Daoy (cell line): ENCODE measurements at places on chromosomes 7 and 10.

DNA sequence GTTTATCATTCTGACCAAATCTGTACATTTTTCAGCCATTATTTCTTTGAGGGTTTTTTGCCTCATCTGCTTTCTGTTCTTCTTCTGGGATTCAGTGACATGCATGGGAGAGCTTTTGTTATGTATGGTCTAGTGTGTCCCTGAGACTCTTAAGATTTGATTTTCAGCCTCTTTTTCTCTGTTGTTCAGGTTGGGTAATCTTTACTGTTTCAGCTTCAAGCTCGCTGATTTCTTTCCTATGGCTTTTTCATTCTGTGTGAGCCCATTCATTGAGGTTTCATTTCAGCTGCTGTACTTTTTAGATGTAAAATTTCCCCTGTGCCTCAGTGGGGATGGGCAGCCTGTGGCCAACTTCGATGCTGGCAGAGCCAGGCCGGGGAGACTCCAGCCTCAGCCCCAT, 38.1 kb downstream of the FOXK1 start:
- no peak for DNase-seq

GRCh38 chr7:124033095-124033806, 384 bp upstream of the TMEM229A start:
- DNase-seq, result peak; percentile 44

GRCh38 chr7:128911423-128912031, 1.0 kb upstream of the KCP start:
- DNase-seq, result no peak

GRCh38 chr7:106793015-106793975, 71.8 kb upstream of the PIK3CG start:
- peak; percentile 47 for DNase-seq

DNA sequence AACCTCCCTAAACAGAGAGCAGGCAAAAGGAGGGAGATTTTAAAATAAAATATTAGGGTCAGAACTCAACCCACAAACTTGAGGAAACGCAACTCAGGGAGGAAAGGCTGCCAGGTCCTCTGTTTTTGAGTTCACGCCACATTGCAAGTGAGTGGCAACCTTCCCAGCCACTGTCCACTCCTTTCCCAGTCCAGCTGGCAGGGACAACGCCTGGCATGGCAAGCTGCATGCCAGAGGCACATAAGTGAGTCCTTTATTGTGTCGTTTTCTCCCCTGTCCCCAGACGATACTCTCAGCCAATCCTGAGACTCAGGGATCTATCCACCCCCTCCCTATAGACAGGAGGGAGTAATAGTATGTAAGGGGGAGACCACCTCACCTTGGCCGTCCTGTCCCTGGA, 22.4 kb downstream of the FBXW4 start:
- no peak for DNase-seq

GRCh38 chr10:69315100-69315542, 36.8 kb downstream of the HK1 start:
- no peak for DNase-seq

- no peak for DNase-seq
These were observed 2.1 kb downstream of the NANOS1 start for GRCh38 chr10:119031496-119032059.

GRCh38 chr7:124338861-124339260, 306.0 kb upstream of the TMEM229A start:
- DNase-seq, result no peak

- DNase-seq, result peak; percentile 60
These were observed 672 bp downstream of the LFNG start for GRCh38 chr7:2520131-2520760.

DNA sequence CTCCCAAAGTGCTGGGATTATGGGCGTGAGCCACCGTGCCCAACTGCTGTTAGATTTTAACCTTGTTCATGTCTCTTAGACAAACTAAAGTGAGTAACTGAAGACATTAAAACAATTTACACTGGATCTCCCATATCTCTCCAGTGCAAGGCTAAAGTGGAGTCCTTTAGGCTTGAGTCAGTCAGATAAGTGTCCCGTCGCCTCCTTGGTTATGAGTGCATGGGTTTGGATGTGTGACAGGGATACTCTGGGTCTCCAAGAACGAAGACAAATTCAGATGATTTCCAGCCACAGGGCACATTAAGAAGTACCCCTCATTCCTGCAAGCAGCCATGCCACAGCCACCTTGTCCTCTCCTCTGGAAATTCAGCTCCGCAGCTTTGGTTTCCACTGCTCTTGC, 66.1 kb upstream of the PDZD8 start:
- peak; percentile 53 for DNase-seq

- peak; percentile 15 for DNase-seq
These were observed 4.0 kb downstream of the GFRA1 start for GRCh38 chr10:116268976-116269375.

GRCh38 chr7:28626624-28627262, 214.4 kb downstream of the CREB5 start:
- DNase-seq, result peak; percentile 49

DNA sequence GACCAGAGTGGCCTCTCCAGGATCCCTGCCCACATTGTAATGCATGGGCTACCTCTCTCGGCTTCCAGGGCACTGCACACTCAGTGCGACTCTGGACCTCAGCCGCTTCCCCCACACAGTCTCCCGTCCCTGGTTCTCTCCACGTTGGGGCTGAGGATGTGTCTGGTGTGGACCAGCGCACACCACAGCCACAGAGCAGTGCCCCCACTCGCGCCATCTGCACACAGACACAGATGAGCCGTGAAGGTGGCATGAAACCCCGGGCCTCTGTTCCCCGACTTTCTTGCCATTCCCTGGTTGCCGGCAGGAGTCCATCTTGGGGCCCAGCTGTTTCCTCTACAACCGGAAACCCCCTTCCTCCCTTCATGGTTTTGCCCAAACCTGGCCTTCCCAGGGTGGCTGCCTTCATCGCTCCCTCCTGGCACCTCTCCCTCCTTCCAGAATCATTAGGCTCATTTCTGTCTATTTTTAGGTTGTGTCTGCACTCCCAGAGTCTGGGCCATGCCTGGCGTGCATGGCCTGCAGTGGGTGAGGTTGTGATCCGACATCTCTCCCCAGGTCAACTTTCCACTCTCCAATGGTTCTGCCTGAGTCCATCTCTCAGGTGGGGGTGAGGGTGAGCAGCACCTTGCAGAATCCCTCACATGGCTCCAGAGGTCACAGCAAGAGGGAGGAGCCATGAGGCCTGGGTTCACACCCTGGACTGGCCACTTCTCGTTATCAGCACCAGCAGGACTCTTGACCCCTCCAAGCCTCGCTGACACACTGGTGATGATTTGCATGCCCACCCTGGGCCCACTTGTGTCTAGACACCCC, 10.1 kb downstream of the RASGEF1A start:
- DNase-seq, result no peak

DNA sequence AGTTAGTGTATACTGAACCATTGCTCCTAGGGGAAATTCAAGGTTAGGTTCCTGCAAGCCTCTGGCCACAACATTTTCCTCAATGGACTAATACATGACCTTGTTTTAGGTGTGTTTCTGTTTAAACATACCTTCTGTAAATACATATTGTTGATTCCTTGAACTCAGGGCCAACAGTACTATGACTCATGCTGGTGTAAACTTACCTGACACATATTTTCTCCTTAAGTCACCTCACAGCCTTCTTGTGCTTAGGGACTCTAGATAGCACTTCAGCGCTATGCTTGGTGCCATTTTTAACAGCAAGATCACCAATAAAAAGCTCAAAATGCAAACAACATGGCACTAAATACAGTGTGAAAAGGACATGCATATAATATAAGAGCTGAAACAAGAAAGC, 176.4 kb downstream of the TAX1BP1 start:
- no peak for DNase-seq

DNA sequence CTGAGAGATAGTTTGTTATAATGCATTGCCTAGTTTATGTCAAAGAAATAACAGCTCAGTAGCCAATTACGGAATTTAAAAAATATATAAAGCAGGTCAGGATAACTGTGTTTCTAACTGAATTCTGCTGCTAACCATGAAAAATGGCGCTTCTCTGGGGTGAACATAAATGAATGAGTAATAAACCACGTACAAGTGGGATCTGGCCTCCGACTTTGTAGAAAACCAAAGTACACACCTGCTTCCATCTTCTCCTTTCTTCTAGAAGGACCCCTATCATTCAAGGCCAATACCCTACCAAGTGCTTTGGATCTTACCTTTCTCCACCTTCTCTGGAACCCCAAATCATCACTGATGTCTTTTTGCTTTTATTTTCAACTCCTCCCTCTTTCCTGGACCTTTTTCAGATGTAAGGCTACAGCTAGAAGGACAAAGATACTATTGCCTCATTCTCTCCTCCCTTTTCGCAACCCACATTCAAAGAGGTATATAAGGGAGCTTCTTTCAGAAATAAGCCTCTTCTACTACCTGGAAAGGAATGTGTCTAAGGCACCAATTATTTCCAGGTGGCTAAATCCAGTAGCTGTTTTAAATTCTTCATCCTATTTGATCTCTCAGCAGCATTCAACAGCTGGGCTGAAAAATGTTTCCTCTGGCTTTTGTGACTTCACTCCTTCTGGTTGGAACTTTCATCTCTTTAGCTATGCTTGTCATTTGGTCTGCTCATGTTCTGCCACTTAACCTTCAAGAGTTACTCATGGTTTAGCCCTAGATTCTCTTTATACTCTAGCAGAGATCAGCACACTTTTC, 37.7 kb downstream of the NAMPT start:
- no peak for DNase-seq

- DNase-seq, result no peak
These were observed 18.7 kb downstream of the AMZ1 start for GRCh38 chr7:2706685-2707126.

DNA sequence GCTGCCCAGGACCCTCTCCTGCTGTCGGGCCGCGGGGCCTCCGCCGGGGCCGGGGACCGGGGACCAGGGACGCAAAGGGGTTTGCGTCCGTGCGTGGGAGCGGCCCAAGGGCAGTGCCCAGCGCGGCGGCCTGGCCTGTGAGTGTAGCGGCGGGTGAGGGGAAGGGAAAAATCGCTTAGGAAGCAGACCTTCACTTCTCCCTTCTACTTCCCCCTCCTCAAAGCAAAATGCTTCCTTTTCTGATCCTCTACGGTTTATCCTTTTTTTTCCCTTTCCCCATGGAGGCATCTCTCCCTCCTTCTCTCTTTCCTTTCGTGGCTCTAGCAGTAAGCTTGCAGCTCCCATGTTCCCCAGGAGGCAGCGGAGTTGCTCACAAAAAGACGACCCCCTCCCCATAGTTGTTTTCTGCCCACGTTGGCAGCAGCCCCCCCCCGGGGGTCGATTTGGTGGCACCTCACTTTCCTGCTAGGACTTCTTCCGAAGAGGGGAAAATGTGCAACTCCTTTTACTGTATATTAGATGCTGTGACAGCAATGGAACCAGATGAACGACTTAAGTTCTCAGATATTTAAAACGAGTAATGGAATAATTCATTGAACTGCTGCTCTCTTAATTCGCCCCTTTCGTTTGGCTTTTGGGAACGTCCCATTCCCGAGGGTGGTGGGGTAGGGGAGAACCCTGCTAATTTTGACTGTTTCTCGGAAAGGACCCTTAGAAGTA, 724 bp downstream of the CAPZA2 start:
- DNase-seq, result no peak

DNA sequence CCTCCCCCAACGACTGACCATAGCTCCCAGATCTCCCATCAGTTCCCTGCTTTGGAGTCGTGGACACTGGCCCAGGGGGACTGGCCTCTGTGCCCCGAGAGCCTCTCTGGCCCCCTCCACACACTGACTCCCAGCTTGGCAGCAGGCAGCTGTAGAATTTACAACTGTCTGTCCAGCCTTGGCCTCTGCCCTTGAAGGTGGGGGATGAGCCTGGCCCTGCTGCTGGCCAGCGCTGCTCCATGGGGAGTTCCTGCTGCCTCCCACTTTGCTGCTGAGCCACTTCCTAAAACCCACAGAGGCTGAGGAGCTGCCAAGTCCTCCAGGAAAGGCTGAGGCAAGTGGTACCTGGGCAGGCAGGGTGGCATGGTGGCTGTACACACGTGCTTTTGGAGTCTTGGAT, 147.1 kb downstream of the WDR11 start:
- DNase-seq, result no peak

DNA sequence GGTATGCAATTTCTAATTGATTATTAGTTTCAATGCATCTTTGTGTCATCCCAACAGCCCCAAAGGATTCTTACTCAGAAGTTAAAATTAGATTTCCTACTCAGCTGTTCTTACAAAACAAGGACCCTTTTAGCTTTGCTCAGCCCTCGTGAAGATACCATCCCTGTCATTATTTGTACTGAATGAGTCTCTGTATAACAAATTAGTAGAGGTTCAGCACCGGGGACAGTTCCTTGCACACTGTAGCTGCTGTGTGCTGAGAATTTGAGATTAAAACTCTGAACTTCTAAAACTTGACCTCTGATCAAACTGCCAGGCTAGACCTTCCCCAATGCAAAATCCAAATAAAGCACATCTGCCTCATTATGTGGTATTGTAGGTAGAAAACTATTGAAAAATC, 299.1 kb downstream of the LHFPL3 start:
- peak; percentile 49 for DNase-seq

GRCh38 chr10:43863859-43864591, 215.3 kb upstream of the ZNF32 start:
- DNase-seq, result peak; percentile 66

GRCh38 chr7:76359978-76360638, 1.3 kb upstream of the YWHAG start:
- DNase-seq, result no peak

GRCh38 chr7:140506788-140507464, 27.6 kb upstream of the MKRN1 start:
- no peak for DNase-seq

GRCh38 chr7:22320416-22320815, 36.5 kb downstream of the RAPGEF5 start:
- no peak for DNase-seq

DNA sequence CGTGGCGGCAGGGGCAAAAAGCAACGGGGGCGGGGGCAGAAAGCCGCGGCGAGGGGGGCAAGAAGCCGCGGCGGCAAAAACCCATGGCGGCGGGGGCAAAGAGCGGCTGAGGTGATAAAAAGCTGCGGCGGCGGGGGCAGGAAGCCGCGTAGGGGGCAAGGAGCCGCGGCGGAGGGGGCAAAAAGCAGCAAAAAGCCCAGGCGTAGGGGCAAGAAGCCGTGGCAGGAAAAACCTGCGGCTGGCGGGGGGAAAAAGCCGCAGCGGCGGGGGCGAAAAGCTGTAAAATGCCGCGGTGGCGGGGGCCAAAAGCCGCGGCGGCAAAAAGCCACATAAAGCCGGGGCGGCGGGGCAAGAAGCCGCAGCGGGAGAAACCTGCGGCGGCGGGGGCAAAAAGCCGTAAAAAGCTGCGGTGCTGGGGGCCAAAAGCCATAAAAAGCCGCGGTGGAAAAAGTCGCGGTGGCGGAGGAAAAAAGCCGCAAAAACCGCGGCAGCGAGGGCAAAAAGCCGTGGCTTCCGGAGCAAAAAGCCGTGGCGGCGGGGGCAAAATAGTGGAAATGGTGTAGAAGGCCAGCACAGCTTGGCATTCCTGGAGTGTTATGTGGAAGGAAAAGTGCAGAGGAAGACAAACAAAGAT, 487.8 kb downstream of the ZNF33B start:
- DNase-seq, result no peak

- no peak for DNase-seq
These were observed 951.5 kb upstream of the C7orf33 start for GRCh38 chr7:147639037-147639436.
